ENCODE measurements at places on chromosomes 16 and 17.
A peak's percentile ranks its signal among the peaks of the same experiment; 100 is the strongest.

DNA sequence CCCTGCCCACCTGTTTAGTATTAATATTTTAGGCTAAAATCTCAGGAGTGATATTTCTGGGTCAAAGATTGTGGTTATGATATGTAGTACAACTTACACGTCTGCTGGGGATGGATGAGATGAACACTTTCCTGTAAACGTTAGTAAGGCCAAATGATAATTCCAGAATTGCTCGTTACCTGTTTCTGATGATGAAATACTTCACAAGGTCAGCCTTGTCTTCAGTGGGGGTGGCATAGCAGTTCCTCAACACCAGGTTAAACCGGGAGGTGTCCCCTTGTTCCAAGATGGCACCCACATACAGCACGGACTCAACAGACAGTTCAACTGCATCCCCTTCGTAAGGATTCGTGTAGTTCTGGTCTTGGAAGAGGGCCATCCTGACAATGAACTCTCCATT, 9.3 kb downstream of the GP2 start:
- DNase-seq: no peak

DNA sequence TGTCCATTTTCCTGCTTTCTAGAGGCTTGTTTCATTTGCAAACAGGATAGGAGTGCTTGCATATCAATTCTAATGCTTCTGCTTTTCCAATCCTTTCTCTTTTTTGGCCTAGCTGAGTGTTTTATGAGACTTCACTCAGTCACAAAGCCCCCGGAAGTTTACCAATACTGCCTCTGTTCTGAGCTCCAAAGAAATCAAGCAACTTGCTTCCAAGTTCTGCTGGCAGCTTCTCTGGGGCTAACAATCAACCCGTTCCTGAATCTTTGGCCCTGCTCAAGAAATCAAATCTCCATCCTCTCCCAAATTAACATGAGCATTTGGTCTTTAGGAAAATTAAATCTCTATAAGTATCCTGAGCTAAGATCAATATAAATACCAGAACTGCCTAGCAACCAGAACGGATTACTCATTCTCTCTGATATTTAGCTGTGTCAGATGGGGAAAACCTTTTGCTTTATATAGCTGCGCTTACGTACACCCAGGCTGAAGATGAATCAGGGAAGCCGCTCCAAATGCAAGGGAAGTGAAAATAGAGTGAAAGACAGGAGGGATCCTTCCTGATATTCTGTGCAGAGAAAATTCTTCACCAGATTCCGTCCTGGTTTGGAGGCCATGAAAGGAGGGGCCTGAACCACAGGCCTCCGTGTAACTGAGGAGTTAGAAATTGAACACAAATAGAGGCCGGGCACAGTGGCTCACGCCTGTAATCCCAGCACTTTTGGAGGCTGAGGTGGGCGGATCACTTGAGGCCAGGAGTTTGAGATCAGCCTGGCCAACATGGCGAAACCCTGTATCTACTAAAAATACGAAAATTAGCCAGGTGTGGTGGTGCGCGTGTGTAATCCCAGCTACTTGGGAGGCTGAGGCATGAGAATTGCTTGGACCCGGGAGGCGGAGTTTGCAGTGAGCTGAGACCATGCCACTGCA, 23.3 kb upstream of the GRB2 start:
- DNase-seq: no peak

DNA sequence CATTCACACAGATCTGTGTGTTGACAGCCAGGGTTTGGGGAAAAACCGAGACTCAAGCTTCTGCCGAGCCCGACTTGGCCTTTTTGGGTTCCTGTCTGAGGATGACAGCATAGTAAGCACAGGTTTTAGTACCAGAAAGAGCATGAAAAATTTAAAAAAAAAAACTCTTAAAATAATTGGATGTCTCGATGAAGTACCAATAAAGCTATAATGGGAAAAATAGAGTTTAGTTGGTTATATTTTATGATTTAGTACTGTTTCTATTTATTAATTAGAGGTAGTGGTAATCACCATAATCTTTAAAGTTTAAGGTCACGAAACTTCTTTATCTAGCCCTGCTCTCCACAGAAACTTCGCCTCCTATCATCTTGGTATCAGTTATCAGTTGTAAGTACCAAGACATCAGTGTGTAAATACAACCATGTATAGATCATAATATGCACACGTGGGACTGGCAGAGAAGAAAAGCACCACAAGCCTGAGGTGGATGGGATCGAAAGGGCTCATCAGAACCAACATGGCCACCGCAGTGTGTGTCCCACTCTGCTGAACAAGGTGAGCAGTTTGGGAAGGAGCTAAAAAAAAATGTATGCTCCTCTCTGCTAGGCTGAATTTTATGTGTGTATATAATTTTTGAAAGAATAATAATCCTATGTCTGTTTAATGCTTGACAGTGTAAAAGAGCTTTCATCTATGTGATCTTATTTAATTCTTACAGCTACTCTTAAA, 14.4 kb upstream of the EEF2K start:
- peak; percentile 53 for DNase-seq

- no peak for DNase-seq
Measured at GRCh38 chr16:27097800-27098230, 31.1 kb downstream of the C16orf82 start.

DNA sequence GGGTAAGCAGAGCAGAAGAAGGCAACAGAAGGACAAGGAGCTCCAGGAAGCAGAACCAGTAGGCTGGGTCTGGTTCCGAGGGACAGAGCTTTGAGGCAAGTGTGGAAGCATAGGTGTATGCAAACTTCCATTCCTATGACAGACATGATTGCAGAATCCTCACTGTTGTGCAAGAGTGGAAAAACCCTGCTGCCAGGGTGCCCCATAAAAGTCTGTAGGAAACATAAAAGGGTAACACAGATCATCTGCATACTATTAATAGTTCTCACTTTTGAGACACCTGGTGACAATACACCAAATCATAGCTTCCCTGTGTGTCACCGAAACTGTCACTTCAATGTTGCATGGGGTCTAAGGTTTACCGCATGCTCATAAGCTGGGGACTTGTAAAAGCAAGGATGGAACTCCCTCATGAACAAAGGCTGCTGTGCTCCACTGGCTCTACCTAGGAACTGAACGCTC, 39.7 kb downstream of the ARHGAP17 start:
- no peak for DNase-seq

DNA sequence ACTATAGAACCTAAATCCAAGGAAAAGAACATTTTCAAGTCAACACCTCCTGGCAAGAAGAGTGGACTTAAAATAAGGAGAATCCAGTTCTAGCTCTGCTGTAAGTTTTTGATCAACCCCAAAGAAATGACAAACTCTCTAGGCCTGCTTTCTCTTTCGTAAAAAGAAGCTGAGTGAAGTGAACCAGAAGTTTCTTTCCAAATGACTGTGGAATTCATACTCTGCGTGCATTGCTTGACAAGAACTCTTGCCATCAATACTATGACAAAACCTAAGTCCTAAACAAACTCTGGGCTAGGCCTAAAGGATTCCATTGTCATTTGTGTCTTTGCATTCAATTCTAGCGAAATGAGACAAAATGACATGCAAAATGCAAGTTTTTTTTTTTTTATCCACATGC, 187.5 kb upstream of the SOX9 start:
- DNase-seq: no peak

DNA sequence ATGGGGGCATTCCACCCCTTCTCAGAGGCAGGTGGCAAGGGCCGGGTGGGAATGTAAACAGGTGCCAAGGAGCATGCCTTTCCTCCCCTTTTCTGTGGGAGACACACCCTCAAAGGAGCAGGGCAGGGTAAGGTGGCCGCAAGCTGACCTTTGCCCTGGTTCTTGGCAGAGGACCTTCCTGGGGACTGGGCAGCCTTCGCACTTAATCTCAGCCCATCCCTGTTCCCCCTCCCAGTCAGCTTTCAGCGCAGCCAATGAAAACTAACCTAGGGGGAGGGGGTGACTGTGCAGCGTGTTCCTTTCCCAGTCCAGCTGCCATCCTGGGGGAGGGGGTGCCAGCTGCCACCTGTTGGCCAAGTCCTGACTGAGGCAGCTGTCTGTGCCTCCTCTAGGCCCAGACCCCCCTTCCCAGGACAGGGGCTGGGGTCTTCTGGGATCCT, 2.8 kb downstream of the TRAF4 start:
- DNase-seq: no peak

GRCh38 chr17:17443173-17443572, 33.6 kb upstream of the MED9 start:
- DNase-seq: no peak

DNA sequence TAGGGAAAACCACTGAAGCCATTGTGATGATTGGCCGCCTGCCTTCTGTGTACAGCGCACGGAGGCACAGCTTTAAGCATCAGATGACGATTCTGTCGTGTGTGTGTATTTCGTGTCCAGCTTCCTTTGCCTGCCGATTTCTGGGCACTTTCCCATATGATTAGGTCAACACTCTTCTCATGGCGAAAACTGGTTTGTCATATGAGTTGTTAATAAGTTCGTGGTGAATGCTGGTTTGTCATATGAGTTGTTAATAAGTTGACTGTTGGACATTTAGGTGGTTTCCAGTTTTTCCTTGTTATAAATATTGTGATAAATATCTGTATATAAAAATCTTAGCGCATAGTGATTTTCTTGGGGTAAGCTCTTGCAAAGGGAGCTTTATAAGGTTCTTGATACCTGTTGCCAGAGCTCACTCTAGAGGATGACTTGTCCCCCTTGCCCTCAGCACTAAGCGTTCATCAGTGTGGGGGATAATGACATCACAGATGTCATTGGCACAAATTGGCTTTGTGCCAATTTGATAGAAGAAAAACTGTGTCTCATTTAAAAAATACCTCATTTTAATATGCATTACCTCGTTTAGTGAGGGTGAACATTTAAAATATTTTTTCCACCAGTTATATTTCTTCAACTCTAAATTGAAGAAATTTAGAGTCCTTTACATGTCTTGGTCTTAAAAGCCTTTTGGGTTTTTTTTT, 40.0 kb downstream of the PGS1 start:
- DNase-seq: no peak

DNA sequence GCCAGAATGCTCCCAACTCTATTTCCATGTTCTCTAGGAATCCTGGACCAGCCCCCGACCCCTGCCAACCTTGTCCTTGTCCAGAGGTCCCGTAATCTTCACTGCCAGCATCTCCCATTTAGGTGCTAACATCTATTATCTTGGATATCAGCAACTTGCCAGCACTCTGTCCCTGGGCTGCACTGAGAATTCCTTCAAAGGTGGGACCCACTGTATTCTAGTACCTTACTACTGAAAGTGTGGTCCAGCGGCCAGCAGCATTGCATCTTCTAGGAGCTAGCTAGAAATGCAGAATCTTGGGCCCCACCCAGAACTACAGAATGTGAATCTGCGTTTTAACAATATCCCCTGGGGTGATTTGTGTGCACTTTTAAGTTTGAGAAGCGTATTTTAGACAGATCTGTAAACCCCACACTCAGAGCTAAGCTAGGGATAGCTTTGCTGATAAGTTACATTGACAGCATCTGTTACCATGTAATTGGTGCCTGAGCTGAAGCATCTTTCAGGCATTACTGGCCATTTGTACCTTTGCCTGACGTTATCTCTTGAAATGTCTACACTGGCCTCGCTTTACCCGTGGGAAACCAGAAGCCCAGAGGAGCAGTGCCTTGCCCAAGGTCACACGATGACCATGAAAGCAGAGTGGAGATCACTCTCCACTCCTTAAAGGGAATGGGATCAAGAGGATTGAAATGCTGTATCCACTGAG, 8.3 kb downstream of the ABAT start:
- DNase-seq: no peak

- DNase-seq: no peak
Measured at GRCh38 chr17:33054412-33054811, 62.8 kb downstream of the SPACA3 start.

GRCh38 chr16:25079637-25080378, 31.7 kb upstream of the LCMT1 start:
- DNase-seq: no peak
